ENCODE measurements at places on chromosomes 1 and 21.

- peak; percentile 50 for DNase-seq
These were observed 120.2 kb upstream of the SLC45A1 start for GRCh38 chr1:8197493-8198282.

GRCh38 chr1:205273551-205273982 lies 45.8 kb downstream of the TMCC2 start:
- DNase-seq, result peak; percentile 94

GRCh38 chr21:37281993-37282392 lies 14.9 kb upstream of the VPS26C start:
- DNase-seq, result no peak

DNA sequence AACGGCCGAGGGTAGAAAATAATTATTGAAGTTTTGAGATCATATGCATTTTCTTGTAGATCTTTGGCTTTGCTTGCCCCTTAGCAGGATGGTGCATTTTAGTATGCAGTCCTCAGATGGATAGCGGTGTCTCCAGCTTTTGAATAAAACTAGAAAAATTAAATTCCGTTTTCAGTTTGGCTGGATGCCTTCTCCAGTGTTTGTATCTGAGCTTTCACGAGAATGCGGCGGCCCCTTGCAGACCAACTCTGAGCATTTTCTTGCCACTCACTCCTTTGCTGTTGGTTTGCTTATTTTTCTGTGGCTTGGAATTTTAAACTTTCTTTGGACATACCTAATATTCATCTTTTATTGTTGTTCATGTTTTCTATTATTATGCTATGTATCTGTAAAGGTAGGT lies 192.6 kb downstream of the NFIA start:
- peak; percentile 64 for DNase-seq

GRCh38 chr21:25881524-25882376 lies 147.0 kb downstream of the GABPA start:
- DNase-seq, result peak; percentile 74

- DNase-seq, result no peak
These were observed 8.1 kb upstream of the ST3GAL3 start for GRCh38 chr1:43699281-43699680.

GRCh38 chr1:205678286-205679111 lies 1.8 kb downstream of the SLC45A3 start:
- DNase-seq, result no peak

- DNase-seq, result no peak
These were observed 167.4 kb downstream of the PRDM16 start for GRCh38 chr1:3236361-3236760.

DNA sequence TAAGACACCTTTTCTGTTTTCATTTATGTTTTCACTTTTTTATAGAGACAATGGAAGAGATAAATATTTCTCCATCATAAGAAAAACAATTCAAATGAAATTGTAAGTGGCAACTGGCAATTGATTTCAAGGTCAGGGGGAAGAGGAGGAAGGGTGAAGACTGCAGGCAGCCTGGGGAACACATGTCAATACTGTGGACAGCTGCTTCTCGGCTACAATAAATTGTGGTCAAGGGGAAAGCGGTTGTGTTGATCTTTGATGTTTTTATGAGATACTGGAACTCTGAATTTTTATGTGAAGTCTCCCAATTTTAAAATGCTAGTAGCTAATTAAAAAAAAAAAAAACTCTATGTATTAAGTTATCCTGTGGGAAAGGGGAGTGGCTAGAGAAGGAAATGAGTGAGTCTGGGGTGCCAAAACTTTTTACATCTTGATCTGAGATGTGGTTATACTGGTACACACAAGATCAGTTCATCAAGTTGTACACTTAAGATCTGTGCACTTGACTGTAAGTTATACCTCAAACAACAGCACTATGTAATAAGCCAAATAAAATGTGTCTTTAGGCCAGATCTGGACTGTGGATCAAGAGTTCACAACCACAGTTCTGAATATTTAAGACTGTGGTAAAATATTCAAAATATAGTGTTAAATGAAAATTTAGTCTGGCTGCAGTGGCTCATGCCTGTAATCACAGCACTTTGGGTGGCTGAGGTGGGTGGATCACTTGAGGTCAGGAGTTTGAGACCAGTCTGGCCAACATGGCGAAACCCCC lies 18.0 kb downstream of the SSX2IP start:
- no peak for DNase-seq

- DNase-seq, result no peak
These were observed 32.5 kb upstream of the SARS1 start for GRCh38 chr1:109181085-109181806.

GRCh38 chr1:112808861-112809684 lies 93.9 kb upstream of the PPM1J start:
- peak; percentile 74 for DNase-seq

- no peak for DNase-seq
These were observed 235.1 kb upstream of the ST6GALNAC5 start for GRCh38 chr1:76632136-76632535.

GRCh38 chr21:42299324-42300044 lies 15.7 kb downstream of the TFF3 start:
- DNase-seq, result no peak

DNA sequence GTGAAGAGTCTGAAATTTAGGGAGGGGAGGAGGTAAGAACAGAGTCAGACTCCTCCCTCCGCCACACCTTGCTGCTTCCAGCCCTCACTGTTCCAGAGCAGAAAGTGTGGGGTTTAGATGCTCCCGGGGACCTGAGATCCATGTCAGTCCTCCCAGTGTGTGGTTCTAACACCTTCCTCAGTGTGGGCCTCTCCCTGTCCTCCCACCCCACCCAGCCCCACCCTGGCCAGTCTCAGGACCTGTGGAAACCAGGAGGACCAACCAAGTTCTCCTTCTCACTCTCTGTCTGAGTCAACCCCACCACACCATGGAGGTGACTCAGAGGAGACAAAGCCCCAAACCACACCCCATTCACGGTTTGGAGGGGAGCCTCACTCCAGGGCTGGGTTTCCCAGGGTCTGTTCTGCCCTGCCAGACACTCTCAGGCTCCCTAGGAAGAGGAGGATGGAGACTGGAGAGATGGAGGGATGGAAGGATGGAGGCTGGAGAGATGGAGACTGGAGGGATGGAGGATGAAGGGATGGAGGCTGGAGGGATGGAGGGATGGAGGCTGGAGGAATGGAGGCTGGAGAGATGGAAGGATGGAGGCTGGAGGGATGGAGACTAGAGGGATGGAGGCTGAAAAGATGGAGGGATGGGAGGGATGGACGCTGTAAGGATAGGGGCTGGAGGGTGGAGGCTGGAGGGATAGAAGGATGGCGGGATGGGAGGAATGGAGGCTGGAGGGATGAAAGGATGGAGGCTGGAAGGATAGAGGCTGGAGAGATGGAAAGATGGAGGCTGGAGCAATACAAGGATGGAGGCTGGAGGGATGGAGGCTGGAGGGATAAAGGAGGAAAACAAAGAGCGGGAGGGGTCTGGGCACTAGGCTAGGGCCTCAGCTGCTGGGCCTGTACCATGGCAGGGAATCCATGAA lies 100.9 kb upstream of the RUNX3 start:
- DNase-seq, result no peak

DNA sequence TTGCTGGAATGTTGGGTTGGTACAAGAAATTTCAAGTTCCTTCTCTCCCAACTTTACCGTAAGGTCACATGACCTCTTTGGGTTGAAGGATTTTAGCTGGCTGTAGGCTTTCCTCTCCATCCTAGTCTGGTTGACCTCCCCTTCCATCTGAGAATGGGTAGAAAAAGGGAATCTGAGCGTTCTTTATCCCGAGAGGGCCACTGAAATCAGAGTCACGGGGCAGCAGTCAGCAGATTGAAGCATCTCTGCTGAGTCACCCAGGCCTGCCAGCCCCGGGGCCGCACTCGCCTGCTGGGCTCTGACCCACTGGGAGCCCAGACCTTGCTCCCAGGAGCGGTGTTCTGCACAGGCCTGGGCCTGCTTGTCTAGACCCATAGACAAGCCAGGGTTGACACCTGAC lies 31.0 kb downstream of the TMCC2 start:
- no peak for DNase-seq

DNA sequence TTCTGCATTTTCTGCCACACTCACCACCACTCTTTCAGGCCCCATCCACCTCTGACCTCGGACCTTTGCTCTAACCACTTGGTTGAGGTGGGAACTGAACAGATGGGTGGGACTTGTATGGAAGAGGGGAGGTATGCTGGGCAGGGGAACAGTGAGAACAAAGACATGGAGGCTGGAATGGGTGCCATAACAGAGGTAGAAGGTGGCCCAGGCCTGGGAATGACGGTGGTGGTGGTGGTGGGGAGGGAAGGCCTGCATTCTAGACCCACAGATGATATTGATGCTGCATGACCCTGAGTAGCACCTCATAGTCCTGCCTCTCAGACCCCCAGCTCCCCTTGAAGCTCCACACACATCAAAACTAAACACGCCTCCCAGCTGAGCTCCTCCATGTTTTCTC lies 5.2 kb upstream of the CSF3R start:
- DNase-seq, result no peak

DNA sequence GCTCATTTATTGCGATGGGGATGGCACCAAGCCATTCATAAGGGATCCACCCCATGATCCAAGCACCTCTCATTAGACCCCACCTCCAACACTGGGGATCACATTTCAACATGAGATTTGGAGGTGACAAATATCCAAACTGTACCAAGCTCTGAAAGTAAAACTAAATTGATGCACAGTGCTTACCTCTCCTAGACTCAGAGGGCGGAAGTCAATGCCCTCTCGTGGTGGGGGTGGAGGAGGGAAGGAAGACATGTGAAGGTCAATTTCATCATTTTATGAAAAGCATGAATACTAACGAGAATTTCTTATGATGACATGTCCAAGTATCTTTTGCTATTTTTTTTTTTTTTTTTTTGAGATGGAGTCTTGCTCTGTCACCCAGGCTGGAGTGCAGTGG lies 120.0 kb downstream of the PGBD5 start:
- DNase-seq, result no peak

DNA sequence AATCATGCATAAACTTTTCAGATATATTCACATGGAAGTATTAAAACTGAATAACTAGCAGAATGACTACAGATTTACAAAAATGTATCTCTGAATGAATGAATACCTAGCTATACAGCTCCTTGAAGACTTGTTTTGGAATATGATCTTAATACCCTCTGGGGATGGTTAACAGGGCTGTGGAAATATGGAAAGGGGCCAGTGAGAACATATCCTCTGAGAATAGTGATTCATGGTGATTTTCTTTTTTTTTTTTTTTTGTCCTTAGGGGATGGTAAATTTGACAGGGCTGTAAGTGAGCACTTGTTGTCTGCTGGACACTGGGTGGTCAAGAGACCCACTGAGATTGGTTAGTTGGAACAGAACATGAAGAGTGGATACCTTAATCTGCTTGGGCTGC lies 80.7 kb upstream of the HP1BP3 start:
- no peak for DNase-seq

- no peak for DNase-seq
These were observed 22.1 kb downstream of the PRRC2C start for GRCh38 chr1:171507435-171507834.

DNA sequence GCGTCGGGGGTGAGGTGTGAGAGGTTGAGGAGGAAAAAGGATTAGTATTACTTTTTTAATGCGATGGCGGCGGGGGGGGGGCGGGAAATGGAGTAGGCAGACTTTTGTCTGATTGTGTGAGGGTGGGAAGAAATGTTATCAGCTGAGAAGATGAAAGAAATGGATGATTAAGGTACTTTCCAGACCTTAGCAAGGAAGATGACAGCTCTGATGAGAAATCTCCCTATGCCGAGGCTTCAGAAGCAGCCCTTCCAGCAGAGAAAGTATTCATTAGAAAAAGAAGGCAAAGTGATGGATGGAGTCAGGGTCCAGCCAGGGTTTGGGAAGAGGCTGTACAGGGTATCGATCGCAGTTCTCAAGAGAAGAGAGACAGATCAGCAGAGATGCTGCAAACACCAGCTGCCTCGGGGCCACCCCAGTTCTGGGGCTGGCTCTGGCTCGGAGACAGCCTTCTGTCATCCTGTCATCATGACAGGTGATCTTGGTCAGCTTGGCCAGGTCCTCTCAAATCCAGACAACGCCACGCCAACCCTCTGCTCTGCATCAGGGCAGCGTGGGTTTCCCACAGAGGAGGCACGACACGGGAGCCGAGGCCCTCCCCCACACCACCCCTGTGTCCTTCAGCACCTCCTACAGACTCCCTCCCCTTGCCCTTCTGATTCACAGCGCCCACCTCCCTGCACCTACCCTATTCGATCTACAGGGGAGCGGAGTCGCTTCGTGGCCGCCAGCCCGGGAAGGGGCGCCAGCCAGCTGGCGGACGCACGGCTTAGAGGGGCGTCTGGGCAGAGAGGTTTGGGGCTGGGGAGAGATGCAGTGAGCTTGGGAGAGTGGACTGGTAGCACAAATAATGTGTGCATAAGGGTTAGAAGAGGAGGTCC lies 674 bp upstream of the ATXN7L2 start:
- DNase-seq, result peak; percentile 74

DNA sequence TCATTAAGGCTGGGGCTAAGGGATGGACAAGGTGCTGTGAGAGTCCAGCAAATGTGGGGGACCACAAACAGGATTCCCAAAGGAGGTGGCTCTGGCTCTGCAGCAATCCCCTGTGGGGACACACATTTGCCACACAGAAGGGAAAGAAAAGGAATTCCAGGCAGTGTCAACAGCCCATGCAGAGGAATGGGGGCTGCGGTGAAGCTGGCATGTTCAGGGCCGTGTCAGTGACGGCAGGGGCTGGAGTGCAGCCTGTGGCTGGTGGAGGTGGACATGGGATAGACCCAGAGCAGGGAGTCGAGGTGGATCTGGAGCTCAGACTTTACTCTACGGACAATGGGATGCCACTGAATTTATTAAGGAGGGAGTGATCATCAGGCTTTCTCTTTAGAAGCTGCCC lies 183.2 kb downstream of the TRABD2B start:
- DNase-seq, result no peak

Measured in G401 (cell line).